ENCODE measurements at places on chromosomes 6 and 20.

DNA sequence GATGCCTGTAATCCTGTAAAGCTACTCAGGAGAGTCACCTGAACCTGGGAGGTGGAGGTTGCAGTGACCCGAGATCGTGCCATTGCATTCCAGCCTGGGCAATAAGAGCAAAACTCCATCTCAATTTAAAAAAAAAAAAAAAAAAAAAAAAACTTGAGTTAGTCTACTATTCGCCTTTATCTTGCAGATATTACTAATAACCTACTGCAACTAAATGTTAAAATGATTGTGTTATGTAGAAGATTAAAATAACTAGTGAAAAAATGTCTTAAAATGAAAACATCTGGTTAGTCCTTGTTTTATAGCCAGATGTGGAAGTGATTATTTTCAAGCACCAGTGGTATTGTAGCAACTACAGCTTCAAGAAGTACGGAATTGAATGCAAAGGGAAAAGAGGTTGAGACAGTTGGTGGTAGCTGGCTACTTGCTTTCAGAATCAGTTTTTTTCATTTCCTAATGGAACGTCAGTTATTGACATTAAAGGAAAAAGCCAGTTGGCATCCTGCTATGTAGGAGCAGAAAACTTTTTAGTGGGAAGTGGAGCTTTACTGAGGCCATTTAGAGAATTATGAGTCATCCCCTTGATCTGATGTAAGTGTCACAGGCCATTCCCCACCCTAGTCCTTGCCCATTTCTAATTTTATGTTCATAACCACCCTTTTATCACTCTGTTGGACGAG, 43.8 kb upstream of the DYNLRB1 start:
- DNase-seq = peak; percentile 10

GRCh38 chr6:12962987-12963386, 246.4 kb downstream of the PHACTR1 start:
- DNase-seq = no peak

GRCh38 chr6:7933794-7934193, 23.2 kb upstream of the TXNDC5 start:
- DNase-seq = no peak

DNA sequence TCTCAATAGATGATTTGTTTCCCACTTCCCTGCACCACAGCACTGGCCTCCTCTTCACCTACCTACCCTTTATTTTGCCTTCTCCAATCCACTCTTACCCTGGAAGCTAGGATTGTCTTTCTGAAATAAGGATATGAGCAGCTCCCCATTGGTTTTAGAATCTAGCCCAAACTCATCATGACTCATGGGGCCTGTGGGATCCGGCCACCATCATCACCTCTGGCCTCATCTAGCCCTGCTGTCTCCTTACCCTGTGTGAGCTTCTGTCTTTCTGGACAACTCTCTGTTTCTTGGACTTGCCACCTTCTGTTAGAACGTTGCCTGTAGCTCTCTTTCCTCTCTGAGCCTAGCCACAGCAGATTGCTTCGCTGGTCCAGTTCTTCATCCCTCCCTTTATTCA, 277.1 kb downstream of the PAX1 start:
- DNase-seq = no peak

DNA sequence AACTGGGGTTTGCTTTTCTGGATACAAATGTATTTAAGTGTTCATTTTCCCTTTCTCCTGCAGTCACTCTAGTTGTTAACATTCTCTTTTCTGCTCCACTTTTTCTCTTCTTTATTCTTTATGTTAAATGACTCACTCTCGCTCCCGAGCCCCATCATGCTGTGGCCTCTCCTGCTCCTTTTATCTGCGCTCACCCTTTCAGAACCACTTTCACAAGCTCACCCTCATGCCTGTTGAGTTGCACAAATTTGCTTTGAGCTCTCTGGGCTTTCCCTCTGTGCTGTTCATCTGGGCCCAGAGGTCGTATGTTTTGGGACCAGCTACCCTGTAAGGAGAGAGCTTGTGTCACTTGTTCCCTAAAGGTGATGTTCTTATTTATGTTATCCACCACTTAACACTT, 98.1 kb upstream of the ASCC3 start:
- DNase-seq = no peak

GRCh38 chr6:113289166-113289565, 568.0 kb upstream of the MARCKS start:
- DNase-seq = no peak

GRCh38 chr6:151036869-151037680, 171.6 kb downstream of the MTHFD1L start:
- DNase-seq = no peak

DNA sequence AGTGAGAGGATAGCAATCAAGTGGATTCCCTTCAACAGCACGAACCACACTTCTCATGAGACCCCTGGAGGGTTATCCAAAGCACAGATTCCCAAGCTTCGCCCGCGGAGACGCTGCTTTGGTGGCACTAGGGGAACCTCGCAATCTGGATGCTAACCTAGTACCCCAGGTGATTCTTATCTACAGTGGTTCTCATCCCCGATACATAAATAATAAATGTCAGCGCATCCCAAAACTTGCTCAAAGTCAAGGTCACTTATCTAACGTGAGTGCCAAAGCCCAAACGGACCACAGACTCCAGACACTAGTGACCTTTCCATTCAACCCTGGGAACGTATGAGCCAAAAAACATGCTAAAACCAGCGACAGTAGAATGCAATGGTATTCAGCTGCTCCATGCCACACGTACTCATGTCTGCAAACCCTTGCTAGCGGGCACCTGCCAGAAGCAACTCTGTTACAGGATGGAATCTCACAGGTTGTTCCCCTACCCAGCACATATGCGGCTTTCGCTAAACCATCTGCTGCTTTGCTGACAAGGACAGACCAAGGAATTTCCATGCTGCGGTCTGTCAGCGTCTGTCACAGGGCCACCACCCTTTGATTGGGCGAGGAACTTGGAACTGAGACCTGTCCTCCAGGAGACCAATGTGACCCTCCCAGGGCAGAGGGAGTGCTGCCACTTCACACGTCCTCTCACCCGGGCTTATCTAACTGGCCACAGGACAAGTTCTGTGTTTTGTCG, 16.8 kb downstream of the MYLK4 start:
- no peak for DNase-seq

- peak; percentile 56 for DNase-seq
These were observed 21.7 kb upstream of the RANBP9 start for GRCh38 chr6:13733178-13733887.

GRCh38 chr6:23929201-23929600, 196.8 kb upstream of the NRSN1 start:
- DNase-seq = no peak

GRCh38 chr6:137866200-137866913, 702 bp upstream of the TNFAIP3 start:
- peak; percentile 8 for DNase-seq

- DNase-seq = no peak
These were observed 4.5 kb upstream of the TCEA2 start for GRCh38 chr20:64058536-64058935.

- no peak for DNase-seq
These were observed 3.4 kb downstream of the LY86 start for GRCh38 chr6:6591778-6592465.

DNA sequence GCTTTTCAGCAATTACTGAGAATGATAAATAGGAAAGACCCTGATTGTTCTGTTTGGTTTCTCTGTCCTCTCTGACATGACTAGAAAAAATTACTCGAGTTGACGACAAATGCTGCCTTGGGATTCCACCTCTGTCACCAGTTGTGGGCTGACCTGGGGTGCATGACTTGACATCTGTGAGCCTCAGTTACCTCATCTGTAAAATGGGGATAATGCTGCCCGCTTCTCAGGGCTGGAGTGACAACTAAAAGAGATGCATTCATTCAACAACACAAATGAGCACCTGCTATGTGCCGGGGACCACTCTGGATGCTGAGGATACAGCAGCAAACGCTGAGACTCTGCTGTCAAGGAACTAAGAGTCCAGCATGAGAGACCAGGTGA, 94.8 kb downstream of the NFATC2 start:
- DNase-seq = no peak

DNA sequence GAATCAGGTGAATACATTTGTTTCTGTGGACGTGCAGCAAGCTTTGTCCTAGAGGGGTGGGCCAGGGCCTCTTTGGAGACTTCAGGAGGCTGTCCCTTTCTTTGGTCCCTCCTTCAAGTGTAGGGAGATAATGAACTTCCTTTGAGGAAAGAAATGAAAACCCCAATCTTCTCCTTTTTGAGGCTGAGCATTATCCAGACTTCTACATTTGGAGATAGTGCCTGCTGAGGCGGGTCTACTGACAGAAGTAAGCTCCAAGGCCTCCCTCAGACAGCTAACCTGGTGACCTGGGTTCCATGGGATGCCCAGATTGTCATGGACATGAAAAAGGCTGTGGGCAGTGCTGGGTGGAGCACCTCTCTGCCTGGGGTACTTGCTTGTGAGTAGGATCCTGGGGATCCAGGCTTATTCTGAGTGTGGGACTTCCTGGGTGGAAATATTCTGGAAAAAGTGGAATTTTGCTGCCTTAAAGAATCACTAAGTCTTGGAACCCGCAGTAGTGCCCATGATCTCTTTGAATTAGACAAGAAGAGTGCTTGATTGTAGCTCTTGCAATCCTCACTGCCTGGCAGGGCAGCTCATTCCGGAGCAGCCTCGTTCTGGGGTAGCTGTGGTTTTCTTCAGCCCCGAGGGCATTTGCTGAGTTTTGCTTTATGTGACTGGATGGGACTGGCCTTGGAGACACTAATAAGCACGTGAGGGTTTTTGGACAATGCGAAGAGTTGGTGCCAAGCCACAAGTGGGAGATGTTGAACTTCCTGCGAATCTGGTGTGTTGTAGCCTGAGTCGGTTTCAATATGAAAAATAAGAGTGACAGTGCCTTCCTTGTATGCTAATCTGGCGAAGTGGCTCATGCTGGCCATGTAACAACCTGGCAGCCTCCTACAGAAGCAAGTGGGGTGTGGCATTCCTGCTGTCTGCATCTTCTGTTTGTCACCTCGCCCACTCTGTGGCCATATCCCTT, 28.1 kb downstream of the SNRNP48 start:
- no peak for DNase-seq

GRCh38 chr20:21395666-21396598, 1.4 kb downstream of the NKX2-4 start:
- DNase-seq = no peak

DNA sequence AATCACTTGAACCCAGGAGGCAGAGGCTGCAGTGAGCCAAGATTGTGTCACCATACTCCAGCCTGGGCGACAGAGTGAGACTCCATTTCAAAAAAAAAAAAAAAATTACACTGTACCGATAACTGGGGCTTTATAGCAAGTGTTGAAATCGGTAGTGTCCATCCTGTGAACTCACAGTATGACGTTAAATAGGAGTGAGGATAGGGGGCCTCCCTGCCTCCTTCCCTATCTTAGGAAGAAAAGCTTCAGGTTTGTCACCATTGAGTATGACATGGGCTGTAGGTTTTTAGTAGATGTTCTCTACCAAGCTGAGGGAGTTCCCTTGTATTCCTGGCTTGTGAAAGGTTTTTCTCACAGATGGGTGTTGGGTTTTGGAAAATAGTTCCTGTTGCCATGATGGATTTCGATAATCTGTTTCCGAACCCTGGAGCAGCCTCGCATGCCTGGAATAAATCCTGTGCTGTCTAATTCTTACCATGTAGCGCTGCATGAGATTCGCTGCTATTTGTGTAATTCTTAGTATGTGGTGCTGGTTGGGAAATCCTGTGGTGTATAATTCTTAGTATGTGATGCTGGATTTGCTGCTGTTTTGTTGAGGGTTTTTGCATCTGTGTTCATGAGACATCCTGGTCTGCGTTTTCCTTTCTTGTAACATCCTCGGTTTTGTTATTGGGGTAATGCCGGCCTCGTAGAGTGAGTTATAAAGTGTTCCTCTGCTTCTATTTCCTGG, 23.6 kb downstream of the NTSR1 start:
- DNase-seq = no peak
